ENCODE measurements at places on chromosomes 5 and 9.
A peak's percentile ranks its signal among the peaks of the same experiment; 100 is the strongest.

DNA sequence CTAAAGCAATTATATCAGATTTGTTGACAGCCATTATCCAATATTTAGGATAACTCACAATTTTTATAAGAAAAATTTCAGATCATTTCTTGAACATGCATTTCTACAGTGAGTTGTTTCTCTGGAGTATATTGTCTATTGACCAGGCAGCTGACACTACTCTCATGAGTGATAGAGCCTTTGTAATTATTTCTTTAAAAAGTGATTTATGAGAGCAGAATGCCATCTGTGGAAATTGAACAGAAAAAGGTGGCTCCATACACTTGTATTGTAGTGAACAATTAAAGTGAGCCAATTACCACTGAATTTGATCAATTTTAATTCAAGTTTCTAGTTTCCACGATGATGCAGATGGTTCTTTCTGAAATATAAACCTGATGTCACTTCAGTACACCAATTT, 855.4 kb downstream of the TAF11L14 start:
- ATAC-seq = no peak

GRCh38 chr5:33788922-33789566, 102.7 kb downstream of the ADAMTS12 start:
- ATAC-seq = no peak

DNA sequence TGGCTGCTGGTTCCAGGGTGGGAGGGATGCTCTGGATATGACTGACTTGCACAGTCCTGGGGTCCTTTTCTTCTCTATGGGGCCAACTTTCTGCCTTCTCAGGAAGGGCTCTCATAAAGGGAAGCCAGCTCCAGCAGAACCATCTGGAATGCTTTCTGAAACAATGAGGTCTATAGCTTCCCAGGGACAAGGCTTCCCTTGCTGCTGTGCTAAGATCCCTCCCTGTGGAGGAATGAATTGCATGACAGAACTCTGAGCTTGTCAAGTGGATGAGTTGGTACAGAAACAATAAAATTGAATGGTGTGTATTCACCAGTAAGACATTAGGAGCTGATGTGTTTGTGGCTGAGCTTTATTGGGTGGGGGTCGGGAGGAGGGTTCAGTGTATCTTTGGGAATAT, 19.8 kb downstream of the CKMT2 start:
- no peak for ATAC-seq

- peak; percentile 47 for ATAC-seq
Measured at GRCh38 chr5:10333154-10334006, 20.1 kb upstream of the MARCHF6 start.

DNA sequence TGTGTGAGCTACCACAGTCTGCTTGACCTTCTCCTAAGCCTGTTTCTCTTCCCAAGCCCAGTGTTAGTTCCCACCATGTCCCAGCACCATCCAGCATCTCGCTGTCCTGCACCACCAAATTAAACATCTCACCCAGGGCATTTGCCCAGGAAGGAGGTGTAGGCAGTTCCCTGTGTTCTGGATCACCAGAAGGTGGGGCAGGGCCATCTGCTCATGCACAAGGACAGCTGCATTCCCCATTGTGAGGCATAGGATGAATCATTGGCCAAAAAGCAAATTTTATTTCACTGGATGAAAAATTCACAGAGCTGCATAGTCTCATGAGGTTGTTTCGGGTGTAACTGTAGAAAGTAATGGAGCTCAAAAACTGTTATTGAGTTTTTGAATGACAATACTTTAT, 89.5 kb upstream of the GRIA1 start:
- ATAC-seq = no peak

DNA sequence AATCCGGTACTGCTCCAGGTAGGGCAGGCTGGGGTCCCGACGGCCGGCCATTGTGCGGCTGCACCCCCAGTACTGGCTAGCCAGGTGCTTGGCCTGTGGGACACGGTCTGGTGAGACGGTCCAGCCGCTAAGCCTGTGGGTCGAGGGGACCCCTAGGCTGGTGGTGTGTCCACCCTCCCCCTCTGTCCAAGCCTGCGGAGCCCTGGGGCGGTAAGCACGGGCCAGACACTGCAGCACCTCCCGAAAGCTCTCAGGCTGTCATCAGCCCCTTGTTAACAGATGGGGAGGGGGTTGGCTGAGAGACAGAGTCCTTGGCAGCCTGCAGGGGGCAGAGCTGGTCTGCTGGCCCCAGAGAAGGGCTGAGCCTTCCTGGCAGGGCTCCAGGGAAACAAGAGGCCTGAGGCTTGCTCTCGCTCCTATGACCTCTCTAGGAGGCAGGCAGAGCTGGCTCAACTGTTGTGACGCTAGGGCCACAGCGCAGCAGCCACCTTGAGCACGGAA, 11.8 kb upstream of the MRNIP start:
- peak; percentile 21 for ATAC-seq

DNA sequence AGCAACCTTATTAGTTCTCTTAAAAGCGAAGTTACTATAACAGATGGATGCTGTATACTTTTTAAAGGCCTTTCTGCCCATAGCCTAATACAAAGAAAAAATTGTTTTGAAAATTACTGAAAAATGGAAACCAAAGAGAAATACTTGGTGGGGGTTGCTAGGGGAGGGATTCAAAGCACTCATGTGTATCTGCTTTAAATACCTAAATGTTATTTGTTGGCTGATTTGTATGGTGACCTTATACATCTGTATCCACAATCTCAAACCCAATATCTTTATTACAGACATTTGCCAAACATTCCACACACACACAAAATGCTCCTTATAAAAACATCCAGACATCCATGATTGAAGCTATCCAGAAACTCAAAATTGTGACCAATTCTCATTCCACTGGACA, 172.0 kb downstream of the ADAMTS12 start:
- no peak for ATAC-seq

GRCh38 chr9:2615497-2615896, 6.1 kb upstream of the VLDLR start:
- no peak for ATAC-seq

All from gastroesophageal sphincter (tissue), 4 donors.